ENCODE measurements at places on chromosomes 5 and 9. TPM values are rescaled to one million over a fixed set of nuclear protein-coding genes. Genes with fewer than 3 reads are reported as not detected.

DNA sequence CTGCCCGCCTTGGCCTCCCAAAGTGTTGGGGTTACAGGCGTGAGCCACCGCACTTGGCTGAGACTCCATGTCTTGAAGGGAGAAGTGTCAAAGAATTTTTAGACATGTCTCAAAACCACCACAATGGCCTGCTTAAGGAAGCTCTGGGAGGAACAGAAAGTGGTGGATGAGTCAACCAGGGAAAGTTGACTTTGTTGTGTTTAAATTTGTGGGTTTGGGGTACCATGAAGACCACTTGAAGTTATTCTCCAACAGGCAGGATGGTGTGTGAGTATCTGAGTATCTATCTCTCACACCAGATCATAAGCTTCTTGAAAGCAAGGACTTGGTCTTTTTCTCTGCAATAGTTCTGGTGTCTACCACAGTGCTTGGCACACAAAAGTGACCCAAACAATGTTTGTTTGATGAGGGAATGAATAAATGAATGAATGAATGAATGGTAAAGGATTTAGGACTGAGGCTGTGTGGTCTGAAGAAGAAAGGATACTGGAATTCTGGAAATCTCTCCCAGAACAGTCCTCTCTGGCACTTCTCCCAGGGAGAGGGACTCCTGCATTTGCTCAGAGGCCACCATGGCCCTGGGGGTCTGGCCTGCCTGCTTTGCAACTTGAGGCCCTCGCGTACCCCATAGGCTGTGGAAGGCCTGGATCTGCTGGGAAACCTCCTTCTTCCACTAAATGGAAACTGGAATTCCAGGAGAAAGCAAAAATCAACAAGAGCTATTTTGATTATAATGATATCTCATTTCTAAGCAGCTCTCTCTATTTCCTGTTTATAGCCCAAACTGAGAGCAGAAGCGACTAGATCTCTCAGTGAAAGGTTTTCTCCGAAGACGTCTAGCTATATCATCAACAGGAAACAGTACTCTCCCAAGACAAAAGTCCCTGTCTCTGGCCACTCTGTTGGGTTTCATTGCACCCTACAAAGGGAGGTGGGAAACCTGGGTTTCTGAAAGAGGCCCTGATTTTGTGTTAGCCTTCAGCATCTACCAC lies 187.9 kb downstream of the PALM2AKAP2 start:
- no peaks in the 10 kb centered on the region for H3K27me3 ChIP-seq
- no peak for DNase-seq
- H3K4me1 ChIP-seq, result peaks cover 39% of the 10 kb centered on the region

- DNase-seq, result no peak
- H3K36me3 ChIP-seq, result no peaks in the 10 kb centered on the region
- peaks cover 3% of the 10 kb centered on the region for H3K4me1 ChIP-seq
- H3K27me3 ChIP-seq, result peaks cover 10% of the 10 kb centered on the region
These were observed 299.0 kb downstream of the TLR4 start for GRCh38 chr9:118003240-118003639.

DNA sequence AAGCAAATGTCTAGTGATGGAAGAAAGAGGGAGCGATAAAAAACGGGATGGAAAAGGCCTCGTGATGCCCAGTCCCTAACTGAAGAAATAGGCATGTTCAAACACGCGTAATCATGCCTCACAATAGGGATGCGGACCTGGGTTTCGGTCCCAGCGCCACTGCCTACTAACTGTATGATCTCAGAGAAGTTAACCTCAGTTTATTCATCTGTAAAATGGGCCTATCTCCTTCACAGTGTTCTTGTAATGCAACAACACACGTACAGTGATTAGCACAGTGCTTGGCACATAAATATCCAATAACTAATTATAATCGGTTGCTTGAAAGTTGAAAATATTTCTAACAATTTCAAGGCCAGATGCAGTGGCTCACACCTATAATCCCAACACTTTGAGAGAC lies 181.8 kb downstream of the FANCC start:
- H3K27ac ChIP-seq, result no peak overlapping the region
- no peaks in the 10 kb centered on the region for H3K27me3 ChIP-seq
- H3K4me1 ChIP-seq, result peaks cover 3% of the 10 kb centered on the region
- H3K4me3 ChIP-seq, result no peak overlapping the region

DNA sequence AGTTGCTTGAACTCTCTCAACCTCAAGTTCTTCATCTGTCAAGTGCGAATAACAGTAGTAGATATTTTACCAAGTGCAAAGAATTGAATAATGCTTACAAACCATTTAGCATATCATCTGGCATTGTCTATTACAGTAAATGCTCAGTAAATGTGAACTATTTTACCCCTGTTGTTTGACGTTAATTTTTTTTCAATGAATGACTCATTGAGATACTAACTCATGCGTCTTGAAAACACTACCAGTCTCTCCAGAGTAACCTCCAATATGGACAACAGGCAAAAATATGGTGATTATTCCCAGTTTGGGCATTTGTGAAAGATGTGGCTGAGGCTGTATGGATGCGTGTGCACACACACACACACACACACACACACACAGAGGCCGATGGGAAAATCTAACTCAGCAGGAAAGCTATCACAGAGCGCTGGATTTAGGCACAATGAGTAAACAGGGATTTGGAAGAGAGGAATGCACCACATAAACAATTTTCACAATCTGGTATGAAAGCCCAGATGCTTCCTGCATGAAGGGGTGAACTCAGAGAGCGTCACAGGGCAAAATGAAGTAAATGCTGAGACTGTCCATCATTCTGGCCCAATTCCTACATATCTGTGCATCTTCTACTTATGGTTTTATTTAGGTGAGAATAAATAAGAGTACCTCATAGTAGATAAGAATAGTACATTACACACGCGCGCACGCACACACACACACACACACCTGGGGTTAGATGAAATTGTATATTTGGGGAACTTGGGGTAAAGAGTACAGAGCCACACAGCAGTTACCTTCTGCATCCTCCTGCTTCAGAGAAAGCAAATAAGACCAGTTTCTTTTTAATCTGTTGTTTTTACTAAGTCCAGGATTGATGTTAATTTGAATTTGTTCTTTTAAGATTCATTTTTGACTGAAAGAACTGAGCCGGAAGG lies 128.7 kb downstream of the PALM2AKAP2 start:
- H3K27ac ChIP-seq, result no peak overlapping the region
- peaks cover 4% of the 10 kb centered on the region for H3K4me1 ChIP-seq
- no peaks in the 10 kb centered on the region for H3K36me3 ChIP-seq
- H3K27me3 ChIP-seq, result no peaks in the 10 kb centered on the region

The PDE6A gene
- not detected for total RNA-seq

The SH3PXD2B gene
- total RNA-seq, result 0.21 TPM

GRCh38 chr9:87515588-87516221 lies 18.0 kb downstream of the DAPK1 start:
- no peaks in the 10 kb centered on the region for H3K4me1 ChIP-seq
- no peak for DNase-seq
- H3K36me3 ChIP-seq, result no peaks in the 10 kb centered on the region
- no peak overlapping the region for H3K4me3 ChIP-seq
- H3K27me3 ChIP-seq, result peaks cover 29% of the 10 kb centered on the region

- H3K27me3 ChIP-seq, result peaks cover 24% of the 10 kb centered on the region
- H3K4me3 ChIP-seq, result no peak overlapping the region
- no peak overlapping the region for H3K27ac ChIP-seq
- no peak for DNase-seq
These were observed 258.3 kb upstream of the NR4A3 start for GRCh38 chr9:99563364-99563763.

DNA sequence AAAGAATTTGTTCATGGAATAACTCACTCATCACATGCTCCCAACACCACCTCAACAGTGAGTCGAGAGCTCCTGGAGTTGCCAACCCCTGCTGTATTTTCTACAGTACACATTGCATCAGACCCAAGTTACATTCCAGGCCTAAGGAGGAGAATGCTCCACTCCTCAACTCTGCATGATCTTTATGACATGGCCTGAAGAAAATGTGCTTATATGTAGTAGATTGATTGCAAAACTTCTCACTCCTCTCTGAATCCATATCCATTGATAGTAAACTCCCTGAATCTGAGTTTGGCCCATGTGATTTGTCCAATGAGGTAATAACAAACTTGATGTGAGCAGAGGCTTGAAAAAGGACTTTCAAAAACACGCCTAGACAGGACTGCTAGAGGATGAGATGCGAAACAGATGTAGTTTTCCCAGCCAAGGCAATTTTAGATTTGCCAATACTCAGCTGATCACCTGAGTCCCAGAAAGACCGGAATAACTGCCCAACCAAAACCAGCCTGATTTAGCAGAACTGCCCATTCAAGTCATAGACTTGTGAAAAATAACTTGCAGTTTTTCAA lies 29.0 kb upstream of the PAPPA start:
- H3K36me3 ChIP-seq, result no peaks in the 10 kb centered on the region
- no peaks in the 10 kb centered on the region for H3K4me1 ChIP-seq
- H3K4me3 ChIP-seq, result no peak overlapping the region
- no peak for DNase-seq

DNA sequence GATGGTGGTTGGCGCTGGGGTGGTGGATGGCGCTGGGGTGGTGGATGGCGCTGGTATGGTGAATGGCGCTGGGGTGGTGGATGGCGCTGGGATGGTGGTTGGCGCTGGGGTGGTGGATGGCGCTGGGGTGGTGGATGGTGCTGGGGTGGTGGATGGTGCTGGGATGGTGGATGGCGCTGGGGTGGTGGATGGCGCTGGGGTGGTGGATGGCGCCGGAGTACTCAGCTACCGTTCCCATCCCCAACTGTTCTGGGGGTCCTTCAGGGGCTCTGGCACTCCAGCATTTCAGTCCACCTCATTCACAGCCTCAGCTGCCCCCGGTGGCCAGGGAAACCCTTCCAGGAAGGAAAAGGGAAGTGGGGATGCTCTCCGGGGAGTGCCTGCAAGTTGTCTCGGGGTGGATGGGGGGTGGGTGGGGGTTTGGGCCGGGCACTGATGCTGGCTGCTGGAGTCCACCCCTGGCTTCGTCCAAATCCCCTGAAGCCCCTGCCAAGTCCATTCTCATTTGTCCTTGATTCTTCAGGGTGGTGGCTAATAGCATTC lies 147.3 kb upstream of the COL5A1 start:
- no peak overlapping the region for H3K27ac ChIP-seq
- peaks cover 2% of the 10 kb centered on the region for H3K36me3 ChIP-seq
- no peak overlapping the region for H3K4me3 ChIP-seq
- no peaks in the 10 kb centered on the region for H3K4me1 ChIP-seq
- H3K27me3 ChIP-seq, result peaks cover 36% of the 10 kb centered on the region

- no peaks in the 10 kb centered on the region for H3K36me3 ChIP-seq
- no peak for DNase-seq
- H3K27me3 ChIP-seq, result no peaks in the 10 kb centered on the region
- no peak overlapping the region for H3K27ac ChIP-seq
These were observed 247.1 kb upstream of the CCNG1 start for GRCh38 chr5:163190283-163190682.

GRCh38 chr5:175253597-175253996 lies 190.4 kb downstream of the DRD1 start:
- H3K4me3 ChIP-seq, result no peak overlapping the region
- no peak for DNase-seq
- peak overlapping the region; percentile 12 for H3K27ac ChIP-seq

DNA sequence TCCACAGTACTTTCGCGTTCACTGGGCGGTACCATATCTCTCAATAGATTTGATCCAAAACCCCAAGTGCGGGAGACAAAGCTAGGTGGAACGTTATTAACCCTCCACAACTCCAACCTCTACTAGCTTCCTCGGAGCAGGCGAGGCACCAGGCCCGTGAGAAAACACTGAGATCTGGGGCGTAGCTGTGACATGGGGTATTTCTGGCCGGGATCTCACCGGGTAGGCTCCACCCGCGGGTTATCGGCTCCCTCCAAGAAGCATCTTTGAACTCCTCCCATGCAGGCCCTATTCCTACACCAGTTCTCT lies 350 bp upstream of the SLC25A46 start:
- H3K27me3 ChIP-seq, result peaks cover 8% of the 10 kb centered on the region
- H3K4me3 ChIP-seq, result peak overlapping the region; percentile 96
- peak overlapping the region; percentile 94 for H3K27ac ChIP-seq
- peaks cover 26% of the 10 kb centered on the region for H3K4me1 ChIP-seq
- H3K36me3 ChIP-seq, result peaks cover 2% of the 10 kb centered on the region
- peak; percentile 48 for DNase-seq

The RAB3C gene
- not detected for total RNA-seq

The TOR4A gene
- 2.1 TPM for total RNA-seq

- no peak for DNase-seq
- H3K27ac ChIP-seq, result peak overlapping the region; percentile 65
- no peaks in the 10 kb centered on the region for H3K27me3 ChIP-seq
These were observed 34.7 kb downstream of the CAPSL start for GRCh38 chr5:35903631-35904203.
